AG09319 (cell line): ENCODE measurements at places on chromosomes 13 and 19.

GRCh38 chr19:30079200-30079599 lies 137.2 kb downstream of the URI1 start:
- no peak for DNase-seq

GRCh38 chr13:102869948-102870676 lies 24.3 kb downstream of the ERCC5 start:
- no peak for DNase-seq

- no peak for DNase-seq
Observed at GRCh38 chr13:27481766-27482165, 31.4 kb upstream of the MTIF3 start.

DNA sequence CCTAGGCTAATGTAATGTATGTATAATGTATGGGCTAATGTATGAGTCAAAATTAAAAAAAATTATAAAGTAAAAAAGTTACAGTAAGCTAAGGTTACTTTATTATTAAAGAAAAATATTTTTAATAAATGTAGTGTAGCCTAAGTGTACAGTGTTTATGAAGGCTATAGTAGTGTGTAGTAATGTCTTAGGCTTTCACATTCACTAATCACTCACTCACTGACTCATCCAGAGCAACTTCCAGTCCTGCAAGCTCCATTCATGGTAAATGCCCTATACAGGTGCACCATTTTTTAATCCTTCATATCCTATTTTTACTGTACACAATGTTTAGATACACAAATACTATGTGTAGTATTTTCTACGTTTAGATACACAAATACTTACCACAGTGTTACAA lies 1.8 kb upstream of the TMEM272 start:
- no peak for DNase-seq

GRCh38 chr13:98556968-98557631 lies 19.8 kb downstream of the STK24 start:
- no peak for DNase-seq

DNA sequence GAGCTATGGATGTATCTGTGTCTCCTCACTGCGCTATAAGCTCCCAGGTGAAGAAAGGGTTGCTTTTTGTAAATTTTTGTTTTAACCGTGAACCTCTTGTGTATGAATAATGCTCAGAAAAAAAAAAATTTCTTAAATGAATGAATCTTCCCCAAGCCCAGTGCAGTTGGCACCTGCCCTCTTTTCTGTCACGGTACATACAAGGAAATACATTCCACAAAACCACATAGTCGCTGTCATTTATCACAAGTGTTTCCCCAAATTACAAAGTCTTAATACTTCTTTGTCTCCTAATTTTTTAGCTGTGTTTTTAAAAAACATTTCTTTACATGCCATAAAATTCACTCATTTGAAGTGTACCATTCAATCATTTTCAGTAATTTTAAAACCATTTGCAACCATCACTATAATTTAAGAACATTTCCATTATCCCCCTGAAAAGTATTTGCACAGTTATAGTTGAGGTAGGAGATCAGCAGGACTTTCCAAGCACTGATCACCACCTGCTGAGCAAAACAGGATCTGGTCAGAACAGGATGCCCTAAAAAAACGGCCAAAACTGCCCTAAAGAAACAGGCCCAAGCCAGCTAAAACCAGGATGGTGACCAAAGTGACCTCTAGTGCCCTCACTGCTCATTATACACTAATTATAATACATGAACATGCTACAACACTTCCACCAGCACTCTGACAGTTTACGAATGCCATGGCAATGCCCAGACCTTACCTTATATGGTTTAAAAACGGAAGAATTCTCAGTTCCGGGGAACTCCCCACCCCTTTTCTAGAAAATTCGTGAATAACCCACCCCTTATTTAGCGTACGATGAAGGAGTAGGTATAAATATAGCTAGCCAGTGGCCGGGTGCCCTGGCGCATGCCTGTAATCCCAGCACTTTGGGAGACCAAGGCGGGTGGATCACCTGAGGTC lies 1.3 kb upstream of the TEX30 start:
- no peak for DNase-seq

DNA sequence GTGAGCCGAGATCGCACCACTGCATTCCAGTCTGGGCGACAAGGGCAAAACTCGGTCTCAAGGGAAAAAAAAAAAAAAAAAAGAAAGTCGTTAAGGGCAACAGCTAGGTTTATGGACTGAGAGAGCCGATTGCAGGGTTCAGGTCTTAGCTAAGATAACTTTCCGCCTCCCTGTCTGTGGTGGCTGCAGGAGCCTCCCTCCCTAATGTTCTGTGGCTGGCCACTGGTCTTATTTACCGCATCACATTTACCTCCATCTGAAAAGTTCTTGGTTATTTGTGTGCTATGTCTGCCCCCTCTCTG lies 722 bp upstream of the CRTC1 start:
- no peak for DNase-seq

- no peak for DNase-seq
Observed at GRCh38 chr19:33303791-33304345, 1.5 kb upstream of the CEBPA start.

GRCh38 chr13:114089751-114090400 lies 42.5 kb downstream of the RASA3 start:
- no peak for DNase-seq

- no peak for DNase-seq
Observed at GRCh38 chr13:114315074-114315785, 927 bp downstream of the CHAMP1 start.

DNA sequence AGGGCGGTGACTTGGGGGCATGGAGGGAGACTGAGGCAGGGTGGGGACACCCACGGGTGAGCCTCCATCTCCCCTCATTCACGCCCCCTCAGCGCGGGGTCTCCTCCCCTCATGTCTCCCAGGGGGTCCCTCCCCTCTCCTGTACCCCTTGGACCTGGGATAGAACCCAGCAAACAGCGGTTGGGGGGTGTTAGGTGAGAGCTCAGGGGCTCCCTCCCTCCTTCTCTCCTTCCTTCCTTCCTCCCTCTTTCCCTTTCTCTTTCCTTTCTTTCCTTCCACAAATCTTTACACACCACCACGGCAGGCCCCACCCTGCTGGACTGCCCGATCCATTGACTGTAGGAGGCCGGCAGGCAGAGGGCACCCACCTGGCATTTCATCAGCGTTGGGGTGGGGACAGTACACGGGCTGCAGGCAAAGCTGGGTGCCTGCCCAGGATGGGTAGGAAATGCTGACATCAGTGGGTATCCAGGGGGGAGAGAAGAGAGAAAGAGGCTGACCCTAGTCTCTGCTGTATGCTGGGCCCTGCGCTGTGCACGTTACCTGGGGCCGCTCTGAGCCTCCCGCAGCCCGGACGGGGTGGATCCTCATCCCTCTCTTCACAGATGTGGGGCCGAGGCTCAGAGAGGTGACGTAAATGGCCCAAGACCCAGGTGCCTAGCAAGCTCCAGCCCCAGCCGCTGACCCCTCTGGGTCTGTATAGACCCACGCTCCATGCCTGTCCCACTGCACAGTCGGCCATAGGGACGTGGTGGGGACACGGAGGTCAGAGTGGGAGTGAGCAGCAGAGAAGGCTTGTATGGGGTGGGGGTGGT lies 3.5 kb downstream of the SSC5D start:
- DNase-seq, result no peak

GRCh38 chr19:51317376-51317775 lies 5.9 kb downstream of the IGLON5 start:
- no peak for DNase-seq

DNA sequence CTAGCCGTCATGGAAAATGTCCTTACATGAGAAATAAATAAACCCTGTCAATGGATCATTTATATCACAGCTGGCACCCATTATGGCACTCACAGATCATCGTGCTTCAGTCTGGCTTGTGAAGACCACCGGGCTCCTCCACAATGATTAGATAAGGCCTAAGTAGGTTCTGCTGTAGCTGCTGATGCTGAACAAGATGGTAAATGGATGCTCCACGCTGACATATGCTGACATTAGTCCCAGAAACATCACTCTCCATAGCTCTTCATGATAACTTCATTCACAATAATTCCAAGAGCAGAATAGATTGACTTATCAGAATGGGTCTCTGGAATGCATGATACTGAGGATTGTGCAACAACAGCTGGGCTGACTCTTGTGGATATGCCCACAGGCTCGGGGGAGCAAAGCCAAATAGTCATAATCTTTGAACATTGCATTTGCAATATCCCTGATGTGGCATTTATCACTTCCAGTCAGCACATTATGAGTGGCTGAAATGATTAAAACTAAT lies 63.8 kb upstream of the RXFP2 start:
- DNase-seq, result no peak

GRCh38 chr13:24997367-24997967 lies 98.5 kb upstream of the PABPC3 start:
- no peak for DNase-seq

- DNase-seq, result no peak
Observed at GRCh38 chr19:19406878-19407632, 1.6 kb downstream of the GATAD2A start.

- DNase-seq, result no peak
Observed at GRCh38 chr19:4322942-4323665, 15.5 kb downstream of the STAP2 start.

DNA sequence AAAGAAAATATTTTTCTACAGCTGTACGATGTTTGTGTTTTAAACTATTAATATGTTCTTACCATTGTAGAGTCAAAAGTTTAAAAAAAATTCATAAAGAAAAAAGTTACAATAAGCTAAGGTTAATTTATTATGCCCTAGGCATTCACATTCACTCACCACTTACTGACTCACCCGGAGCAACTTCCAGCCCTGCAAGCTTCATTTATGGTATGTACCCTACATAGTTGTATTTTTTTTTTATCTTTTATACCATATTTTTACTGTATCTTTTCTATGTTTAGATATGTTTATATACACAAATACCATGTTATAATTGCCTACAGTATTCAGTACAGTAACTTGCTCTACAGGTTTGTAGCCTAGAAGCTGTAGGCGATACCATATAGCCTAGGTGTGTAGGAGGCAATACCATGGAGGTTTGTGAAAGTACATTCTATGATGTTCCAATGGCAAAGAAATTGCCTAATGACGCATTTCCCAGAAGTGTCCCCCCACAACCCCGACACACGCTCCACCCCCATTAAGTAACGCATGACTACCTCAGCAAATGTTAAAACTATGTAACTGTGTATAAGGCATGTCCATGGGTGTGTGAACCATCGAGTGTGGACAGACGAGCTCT lies 60.4 kb downstream of the SLITRK6 start:
- no peak for DNase-seq

DNA sequence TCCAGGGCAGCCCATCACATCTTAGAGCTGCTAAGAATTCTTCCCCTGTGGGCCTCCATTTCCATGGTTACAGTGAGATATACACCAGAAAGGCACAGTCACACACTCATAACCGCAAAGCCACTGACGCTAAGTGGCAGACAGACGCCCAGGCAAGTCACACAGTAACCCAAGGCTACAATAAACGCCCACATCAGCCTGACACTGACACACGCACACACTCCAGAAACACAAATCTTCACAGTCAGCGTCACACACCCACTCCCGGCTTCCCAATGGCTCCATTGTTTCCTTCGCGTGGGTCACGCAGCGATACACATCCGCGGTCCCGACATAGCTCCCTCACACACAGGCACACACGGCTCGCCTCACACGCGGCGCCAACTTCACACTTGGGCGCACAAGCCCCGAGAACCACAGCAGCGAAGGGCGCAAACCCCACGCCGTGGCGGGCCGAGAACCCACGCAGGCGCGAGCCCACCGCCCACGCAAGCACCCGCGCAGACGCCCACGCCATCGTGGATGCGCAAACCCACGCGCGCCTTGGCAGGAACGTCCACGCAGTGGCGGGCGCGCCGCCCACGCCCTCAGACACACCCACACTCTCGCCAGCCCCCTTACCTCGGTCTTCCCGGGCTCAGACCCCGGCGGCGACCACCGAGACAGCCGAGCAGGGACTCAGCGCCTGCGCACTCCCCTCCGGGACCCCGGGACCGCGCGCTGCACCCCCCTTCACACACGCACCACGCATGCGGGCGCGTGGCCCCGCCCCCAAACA lies at the start of gene ZNF667:
ZNF667 (minus strand) TSS at position 695 of the 778 bp plus-strand sequence. CDS start 14,975 bp downstream, outside the sequence.
- no peak for DNase-seq

DNA sequence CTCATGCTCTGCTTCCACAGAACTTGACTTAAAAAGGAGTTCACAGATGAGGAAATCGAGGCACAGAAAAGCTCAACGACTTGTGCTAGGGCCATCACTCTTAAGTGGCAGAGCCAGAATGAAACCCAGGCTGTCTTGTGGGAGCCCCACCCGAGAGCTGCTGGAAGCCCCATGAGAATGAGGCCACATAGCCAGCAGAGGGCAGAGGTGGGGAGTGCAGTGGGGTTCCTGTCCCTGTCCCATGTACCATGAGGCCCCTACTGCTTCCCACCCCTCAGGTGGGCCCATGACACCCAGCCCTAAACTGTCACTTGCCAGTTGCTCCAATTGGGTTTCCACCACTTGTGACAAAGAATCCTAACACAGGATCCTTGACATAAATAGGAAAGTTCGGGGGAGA lies 175.9 kb downstream of the IRS2 start:
- no peak for DNase-seq

GRCh38 chr19:5805462-5806132 lies 730 bp downstream of the NRTN start:
- DNase-seq, result no peak

GRCh38 chr13:105608104-105608503 lies 927.4 kb downstream of the EFNB2 start:
- no peak for DNase-seq

DNA sequence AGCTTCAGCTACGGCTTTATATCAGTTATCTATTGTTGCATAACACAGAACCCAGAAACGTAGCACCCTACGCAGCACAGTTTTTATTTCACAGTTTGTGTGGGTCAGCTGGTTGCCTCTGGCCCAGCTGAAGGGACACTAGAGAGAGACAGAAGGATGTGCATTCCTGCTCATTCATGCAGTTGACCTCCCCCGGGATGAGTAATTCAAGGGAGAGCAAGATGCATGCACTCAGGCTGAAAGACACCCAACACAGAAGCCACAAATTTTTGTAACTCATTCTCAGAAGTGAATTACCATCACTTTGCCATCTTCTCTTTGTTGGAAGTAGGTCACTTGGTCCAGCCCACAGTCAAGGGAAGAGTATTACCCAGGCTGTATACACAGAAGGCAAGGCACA lies 89.5 kb downstream of the EFNB2 start:
- DNase-seq, result no peak

DNA sequence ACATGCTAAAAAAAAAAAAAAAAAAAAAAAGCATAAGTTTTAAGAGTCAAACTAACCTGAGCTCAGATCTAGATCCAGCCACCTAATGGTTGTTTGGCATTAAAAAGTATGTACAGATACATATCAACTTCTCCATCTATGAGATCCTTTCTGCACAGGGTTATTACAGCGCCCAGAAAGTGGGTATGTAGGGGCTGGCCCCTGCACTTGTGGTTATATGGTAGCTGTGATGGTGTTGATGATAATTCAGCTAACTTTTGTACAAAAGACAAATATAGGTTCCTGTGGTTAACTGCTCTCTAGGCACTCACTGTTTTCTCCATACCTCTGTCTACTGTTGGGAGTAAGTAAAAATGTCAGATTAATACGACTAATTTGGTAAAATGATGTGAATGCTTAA lies 81.7 kb downstream of the TNFRSF19 start:
- no peak for DNase-seq

- DNase-seq, result no peak
Observed at GRCh38 chr13:28047757-28048388, 52.5 kb downstream of the FLT3 start.
